Hematopoietic multipotent progenitor cell treated with erythropoietin and hydrocortisone succinate and interleukin-3 and kit ligand, for 15 days (in vitro differentiated cells): ENCODE measurements at places on chromosomes 3 and 15.

DNA sequence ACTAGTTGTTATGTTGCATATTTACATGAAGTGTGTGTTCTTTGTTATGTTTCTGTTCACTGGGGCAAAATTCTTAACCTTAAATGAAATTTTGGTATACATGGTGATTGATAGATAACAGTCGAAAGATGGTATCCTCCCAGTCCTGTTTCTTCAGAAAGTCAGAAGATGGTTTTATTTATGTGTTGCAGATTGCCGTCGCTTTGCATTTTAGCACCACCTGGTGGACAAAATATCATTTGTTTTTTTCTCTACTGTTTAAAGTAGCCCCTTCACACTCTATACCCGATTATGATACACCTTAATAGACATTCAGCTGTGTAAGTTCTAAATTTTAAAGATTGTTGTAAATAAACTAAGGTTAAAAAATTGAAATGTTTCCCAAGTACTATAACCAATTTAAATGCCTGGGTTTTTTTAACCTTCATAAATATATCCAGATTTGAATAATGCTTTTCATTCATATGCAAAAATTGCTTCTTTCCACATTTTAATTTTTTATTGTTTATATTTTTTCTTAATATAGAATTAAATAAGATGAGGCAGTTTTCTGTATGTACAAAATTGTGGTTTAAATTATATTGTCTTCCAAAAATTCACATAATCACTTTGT, 152.2 kb downstream of the ALCAM start:
- DNase-seq, result peak; percentile 13

DNA sequence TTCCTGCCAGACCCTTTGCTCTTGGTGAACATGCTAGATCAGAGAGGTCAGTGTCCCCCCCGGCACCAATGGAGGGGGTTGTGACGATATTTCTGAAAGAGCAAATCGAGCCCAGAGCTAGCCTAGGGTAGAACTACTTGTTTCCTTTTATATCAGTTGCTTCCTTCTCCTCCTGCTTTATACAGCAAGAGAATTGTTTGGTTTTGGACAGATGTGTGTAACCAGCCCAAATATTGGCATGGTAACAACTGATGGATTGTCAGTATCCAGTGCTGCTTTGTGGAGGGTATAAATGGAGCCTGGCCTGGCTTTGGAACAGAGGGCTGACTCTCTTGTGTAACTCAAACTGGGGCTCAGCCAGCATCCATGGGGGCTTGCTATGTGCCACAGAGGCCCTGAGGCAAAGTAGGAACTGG, 27.2 kb downstream of the SNX1 start:
- no peak for DNase-seq

- DNase-seq, result no peak
These were observed 54.4 kb upstream of the IL12A start for GRCh38 chr3:159934216-159934615.

- DNase-seq, result no peak
These were observed 222.3 kb upstream of the CDIN1 start for GRCh38 chr15:36356978-36357601.

- DNase-seq, result no peak
These were observed 37.8 kb downstream of the CEMIP start for GRCh38 chr15:80816936-80817335.

DNA sequence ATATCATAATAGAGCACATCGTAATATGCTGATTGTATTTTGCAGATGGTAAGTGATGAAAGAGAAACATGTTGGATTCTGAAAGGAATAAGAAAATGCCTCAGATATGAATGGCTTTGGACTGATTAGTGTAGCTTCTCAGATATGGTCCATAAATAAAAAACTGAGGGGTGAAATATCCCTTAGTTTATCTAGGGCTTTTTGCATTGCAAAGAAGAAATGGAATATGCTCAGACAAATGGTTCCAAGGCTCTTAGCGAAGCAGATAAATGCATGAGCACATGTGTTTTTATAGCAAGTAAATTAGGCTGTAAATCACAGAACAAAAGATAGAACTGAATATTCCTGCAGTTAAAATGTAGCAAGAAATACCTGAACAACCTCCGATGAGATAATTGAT, 820.9 kb upstream of the GRM7 start:
- no peak for DNase-seq

GRCh38 chr3:78726545-78726944, 1041.3 kb downstream of the ROBO1 start:
- no peak for DNase-seq

- no peak for DNase-seq
These were observed 93.1 kb downstream of the DNASE1L3 start for GRCh38 chr3:58117561-58118181.

DNA sequence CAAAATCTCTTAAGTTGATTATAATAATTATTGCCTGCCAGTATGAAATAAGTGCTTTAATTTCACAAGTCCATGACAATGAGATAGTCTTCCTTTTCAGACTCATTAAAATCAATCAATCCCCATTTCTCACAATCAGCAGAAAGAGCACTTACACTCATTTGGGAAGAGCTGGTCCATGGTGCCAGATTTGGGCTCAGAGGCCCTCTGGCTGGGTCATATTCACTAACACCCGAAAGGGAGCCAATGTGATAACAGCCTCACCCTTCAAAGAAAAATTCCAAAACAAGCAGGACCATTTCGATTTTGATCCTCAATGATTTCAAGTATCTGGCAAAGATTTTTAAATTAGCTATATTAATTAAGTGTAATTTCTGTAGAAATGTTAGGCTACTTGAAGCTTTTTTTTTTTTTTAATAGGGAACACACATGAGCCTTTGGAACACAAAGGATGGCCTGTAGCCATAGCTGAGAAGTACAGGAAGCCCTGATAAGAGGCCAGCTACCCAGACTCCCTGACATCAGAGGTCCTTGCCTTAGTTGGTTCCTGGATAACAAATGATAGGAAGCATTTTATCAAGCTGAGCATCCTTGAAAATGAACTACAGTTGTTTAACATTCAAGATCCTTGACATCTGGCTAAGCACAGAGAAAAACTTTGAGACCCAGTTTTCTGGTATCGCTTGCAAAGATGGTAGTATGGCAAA, 17.1 kb downstream of the MCF2L2 start:
- DNase-seq, result no peak

DNA sequence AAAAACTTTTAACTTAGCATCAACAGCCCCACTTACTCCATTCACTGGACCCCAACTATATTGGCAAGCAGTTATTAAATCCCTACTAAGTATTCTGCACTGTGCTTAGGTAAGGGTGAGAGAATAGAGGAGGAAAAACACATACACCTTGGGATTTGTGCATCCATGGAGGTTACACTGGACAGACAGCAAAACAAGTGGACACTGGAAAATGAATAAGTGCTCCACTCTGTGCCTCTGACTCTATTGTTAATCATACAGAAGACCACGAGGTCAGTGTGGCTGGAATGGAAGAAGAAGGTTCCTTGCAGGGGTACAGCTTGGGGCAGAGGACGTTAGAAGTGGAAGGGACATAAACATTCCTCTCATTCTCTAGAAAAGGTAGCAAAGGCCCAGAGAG, 3.2 kb downstream of the ADCY5 start:
- DNase-seq, result no peak

DNA sequence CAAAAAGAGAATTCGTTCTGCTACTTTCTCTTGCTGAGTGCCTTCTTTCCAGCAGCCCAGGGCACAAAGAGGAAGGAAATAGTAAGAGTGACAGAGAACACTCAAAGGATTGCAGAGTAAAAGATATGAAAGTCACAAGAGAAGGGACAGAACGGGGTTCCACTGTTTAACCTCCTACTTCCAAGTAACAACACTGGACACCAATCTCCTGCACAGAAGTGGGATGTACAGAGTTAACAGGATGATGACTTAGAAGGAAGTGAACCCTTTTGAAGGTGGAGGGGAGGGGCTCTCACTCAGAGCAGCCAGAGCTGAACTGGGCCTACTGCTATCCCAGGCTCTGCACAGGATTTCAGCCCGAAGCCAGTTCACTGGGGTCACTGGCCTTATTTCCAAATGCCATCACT, 130.1 kb upstream of the PRICKLE2 start:
- DNase-seq, result no peak

DNA sequence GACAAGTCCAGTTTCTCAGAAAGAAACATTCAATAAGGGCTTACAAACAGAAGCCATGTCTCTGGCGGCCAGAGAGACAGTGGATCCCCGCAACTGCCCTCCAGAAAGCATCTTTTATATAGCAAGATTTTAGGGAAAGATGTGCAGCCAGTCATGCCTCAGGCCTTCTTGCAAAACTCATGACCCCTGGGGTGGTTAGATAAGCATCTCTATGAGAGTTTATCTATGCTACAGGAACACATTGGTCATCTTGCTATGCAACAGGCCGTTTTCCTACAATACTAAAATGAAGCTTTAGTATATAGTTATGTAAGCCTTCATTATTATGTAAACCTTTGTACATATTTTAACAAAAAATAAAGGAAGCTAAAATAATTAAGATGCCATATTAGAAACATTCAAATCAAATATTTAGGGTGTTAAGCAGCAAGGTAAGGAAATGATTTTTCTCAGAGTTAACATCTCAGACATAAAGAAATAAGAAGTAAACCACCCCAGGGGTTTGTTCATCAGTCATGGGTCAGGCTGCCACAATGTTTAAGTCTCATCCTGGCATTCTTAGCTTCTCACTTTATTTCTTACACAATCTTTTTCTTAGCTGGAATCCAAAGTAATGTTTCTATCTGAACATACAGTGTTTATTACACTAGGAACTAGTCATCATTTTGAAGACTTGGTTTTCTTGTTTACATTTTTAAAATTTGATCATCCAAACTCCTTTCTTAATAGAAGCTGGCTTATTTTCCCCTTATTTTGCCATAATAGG, 6.3 kb upstream of the FSIP1 start:
- no peak for DNase-seq

GRCh38 chr15:60656041-60656440, 177.1 kb upstream of the ICE2 start:
- DNase-seq, result no peak

DNA sequence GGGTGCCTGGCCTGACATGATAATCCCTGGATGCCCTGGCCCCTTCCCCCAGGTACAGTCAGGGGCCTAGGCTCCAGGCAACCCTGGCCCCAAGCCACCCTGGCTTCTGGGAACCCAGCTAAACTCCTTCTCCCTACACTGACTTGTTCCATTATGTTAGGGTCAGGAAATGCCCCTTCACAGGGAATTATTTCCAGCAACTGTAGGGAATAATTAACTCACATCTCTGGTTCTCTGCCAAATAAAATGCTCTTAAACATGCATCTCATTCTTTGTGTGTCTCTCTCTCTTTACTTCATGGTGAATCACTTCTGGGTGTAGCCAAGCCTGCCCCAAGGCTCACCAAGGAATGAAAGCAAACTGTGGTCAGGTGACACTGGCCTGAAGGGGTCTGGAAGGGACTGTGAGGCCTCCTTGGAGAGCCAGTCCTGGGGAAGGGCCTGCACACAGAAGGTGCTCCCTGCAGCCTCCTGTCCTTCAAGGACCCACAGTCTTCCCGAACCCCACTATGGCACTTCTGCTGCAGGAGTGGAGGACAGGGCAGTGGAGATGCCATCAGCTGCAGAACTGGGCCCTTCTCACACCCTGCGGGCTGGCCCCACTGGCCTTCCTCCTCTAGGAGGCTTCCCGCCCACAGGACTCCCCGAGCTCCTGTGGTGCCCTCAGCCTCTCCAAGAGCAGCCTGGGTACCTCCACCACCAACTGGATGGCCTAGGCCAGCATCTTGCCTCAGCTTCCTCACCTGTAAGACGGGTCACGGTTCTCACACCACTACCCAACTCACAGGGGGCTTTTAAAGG, 17.6 kb downstream of the TKT start:
- DNase-seq, result no peak

- DNase-seq, result no peak
These were observed 50.4 kb upstream of the LIMD1 start for GRCh38 chr3:45544024-45544716.

DNA sequence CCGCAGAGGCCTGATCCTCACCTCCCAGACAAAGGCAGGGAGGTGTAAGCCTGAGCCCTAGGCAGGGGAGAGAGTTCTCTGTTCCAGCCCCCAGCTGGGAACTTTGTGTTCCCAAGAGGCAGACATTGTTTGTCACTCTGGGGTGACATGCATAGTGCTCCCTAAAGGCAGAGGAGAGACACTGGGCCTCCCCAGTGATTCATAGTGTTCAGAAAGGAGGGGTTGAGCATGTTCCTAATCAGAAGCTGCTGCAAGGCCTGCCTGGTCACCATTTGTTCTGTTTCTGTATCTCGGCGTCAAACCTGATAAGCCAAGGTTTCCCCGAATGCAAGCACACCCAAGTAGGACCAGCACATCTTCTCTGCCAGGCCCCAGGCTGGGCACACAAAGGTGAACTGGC, 24.0 kb upstream of the SLC6A6 start:
- DNase-seq, result no peak

DNA sequence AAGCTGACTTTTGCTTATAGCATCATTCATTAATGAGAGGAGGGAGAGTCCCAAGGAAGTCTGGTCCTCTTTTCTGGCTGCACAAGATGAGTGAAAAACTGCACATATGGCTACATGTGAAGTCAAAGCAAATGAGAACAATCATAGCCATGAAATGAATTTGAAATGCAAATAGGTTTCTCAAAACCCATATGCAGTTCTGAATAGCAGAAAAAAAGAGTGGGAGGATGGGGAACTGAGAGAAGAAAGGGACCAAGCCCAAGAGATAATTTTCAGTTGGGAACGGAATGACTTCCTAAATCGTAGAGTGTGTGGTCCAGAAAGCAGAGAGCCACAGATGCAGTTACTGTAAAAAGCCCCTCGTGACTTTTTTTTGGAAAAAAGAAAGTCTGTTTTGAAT, 66.3 kb downstream of the GTPBP8 start:
- DNase-seq, result no peak

DNA sequence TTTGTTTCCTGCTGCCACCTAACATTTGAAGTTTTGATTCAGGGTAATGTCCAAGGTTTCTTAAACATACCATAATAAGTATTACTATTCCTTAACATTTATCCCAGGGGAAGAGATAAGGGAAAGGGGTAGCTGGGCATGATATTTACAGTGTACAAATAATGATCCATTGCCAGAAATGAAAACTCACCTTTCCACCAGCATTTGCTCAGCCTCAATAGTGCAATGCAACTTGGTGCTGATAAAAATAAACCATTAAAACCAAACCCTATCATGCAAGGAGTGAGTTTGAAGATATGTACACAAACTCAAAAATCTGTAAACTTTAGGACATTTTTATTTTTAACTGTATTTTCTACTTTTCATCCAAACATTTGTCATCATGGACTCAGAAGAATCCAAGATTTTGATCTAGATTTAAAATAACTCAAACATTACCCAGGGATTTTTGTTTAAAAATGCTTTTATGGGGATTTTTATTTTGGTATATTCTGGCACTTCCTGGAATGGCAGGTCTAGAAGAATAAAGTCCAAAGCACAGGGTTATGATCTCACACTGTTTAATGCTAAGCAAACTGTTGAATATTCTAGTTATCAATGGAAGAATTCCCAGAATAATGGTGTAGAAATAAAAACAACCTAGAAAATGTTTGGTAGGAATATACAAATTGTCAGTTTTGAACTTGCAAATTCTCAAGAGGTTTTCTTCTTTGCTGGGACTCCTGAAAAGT, 32.5 kb upstream of the SLC2A2 start:
- DNase-seq, result no peak

GRCh38 chr3:100720426-100720825, 11.1 kb downstream of the TFG start:
- DNase-seq, result no peak

GRCh38 chr3:71118436-71118835, 465.1 kb downstream of the FOXP1 start:
- DNase-seq, result no peak
